Activated CD4-positive, alpha-beta T cell treated with anti-CD3 and anti-CD28 coated beads for 24 hours (primary cell): ENCODE measurements at places on chromosomes 13 and 19.

- DNase-seq = no peak
Observed at GRCh38 chr13:104584481-104584880, 1518.3 kb upstream of the SLC10A2 start.

DNA sequence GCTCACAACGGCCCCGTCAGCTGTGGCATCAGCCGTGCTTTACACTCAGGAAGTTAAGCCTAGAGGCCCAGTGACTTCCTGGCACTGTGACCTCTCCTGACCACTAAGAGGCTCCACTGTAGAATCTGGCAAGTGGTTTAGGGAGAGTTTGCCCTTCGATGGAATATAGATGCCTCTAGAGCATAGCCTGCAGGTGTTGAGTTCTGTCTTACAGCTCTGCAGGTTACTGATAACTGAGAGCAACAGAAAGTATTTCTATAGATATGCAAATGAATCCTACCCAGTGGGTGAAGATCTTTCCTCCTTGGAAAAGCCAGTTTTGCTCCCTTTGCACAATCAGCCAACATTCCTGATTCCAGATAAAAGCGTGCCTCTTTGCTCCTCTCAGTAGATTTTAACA, 35.8 kb downstream of the ATP12A start:
- no peak for DNase-seq

GRCh38 chr19:34178274-34178610, 5.9 kb downstream of the LSM14A start:
- DNase-seq = no peak

GRCh38 chr13:50979187-50979586, 69.6 kb downstream of the RNASEH2B start:
- no peak for DNase-seq

DNA sequence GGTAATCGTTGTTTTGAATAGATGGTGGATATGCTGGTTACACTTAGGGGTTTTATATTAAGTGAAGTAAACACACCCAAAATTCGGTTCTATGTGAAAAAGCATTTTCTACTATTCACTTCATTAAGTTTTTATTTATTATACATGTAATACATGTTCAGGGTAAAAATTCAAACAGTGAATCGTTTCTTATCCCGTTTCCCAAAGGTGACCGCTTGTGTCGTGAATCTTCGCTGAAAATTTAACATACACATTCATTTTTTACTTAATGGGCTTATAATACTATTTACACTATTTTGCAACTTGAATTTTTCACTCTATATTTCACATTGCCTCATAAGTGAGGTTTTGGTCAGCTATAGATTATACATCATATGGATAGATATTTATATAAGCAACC, 24.5 kb downstream of the IPO5 start:
- no peak for DNase-seq

GRCh38 chr19:10583036-10583776, 3.9 kb downstream of the AP1M2 start:
- no peak for DNase-seq

DNA sequence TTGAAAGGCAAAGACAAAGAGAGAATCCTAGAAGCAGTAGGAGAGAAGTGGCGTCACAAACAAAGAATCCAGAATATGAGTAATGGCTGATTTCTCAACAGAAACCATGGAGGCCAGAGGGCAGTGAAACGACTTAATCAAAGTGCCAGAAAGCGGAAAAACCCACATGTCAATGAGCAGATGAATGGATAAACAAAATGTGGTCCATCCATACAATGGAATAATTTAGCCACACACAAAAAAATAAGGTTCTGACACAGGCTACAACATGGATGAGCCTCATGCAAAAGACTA, 52.2 kb upstream of the RANBP3 start:
- DNase-seq = no peak
